ENCODE measurements at places on chromosomes 6 and 20. TPM values are rescaled to one million over a fixed set of nuclear protein-coding genes. Genes with fewer than 3 reads are reported as not detected.
A peak's percentile ranks its signal among the peaks of the same experiment; 100 is the strongest.

GRCh38 chr20:37095108-37095598 is 644 bp downstream of the RBL1 start:
- H3K27me3 ChIP-seq, result no peaks in the 10 kb centered on the region
- H3K27ac ChIP-seq, result no peak overlapping the region
- peak overlapping the region; percentile 84 for H3K4me3 ChIP-seq
- H3K36me3 ChIP-seq, result no peaks in the 10 kb centered on the region
- H3K4me1 ChIP-seq, result peaks cover 10% of the 10 kb centered on the region
- no peak for DNase-seq

Gene BMP2
- 28.8 TPM for total RNA-seq

GRCh38 chr6:68229566-68229965 is 405.5 kb upstream of the ADGRB3 start:
- H3K4me1 ChIP-seq, result no peaks in the 10 kb centered on the region
- no peak overlapping the region for H3K27ac ChIP-seq
- DNase-seq, result no peak
- no peaks in the 10 kb centered on the region for H3K36me3 ChIP-seq
- H3K27me3 ChIP-seq, result no peaks in the 10 kb centered on the region
- no peak overlapping the region for H3K4me3 ChIP-seq

Gene LAMA2
- 27.3 TPM for total RNA-seq

Gene ARMH2
- total RNA-seq, result not detected

Gene DNMT3B
- 3.0 TPM for total RNA-seq

Gene CFAP61
- total RNA-seq, result 0.80 TPM

- H3K27ac ChIP-seq, result no peak overlapping the region
- H3K4me1 ChIP-seq, result peaks cover 49% of the 10 kb centered on the region
- no peaks in the 10 kb centered on the region for H3K36me3 ChIP-seq
- H3K27me3 ChIP-seq, result no peaks in the 10 kb centered on the region
Measured at GRCh38 chr6:137235686-137236085, 16.5 kb upstream of the IFNGR1 start.

- no peak for DNase-seq
- H3K27ac ChIP-seq, result no peak overlapping the region
- H3K27me3 ChIP-seq, result no peaks in the 10 kb centered on the region
Measured at GRCh38 chr20:8210749-8211148, 78.7 kb downstream of the PLCB1 start.

DNA sequence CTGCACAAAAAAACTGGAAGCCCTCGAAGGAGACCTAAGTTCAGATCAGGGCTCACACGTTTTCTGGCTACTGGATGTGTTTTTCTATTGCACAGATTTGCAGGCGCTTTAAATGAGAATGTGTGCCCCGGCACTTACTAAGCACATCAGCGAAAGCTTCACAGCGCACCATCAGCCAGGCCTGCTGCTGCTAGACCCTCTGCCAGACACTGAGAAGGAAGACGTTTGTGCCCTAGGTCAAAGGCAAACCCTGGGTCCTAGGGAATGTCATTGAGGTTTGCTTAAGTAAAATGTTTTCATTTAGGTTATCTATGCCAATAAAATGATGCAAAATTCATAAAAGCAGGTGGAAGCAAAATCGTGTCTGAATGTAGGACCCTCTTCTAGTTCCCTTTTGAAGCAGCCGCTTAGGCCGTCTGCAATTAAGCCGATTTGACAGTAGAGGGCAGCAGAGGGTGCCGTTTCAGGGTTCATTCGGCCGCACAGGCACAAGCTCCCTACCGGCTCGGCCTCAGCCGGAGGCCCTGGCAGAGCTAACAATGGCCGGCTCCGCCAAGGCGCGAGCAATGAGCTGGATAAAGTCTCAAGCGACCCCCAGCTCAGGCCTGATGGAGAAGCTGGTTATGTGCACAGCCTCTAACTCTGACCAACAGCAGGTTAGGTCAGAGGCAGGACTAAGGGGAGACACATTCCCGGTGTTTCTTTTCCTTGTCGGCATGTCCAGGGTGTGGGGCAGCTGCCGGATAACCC is 107.2 kb upstream of the FOXA2 start:
- H3K36me3 ChIP-seq, result no peaks in the 10 kb centered on the region
- peaks cover 8% of the 10 kb centered on the region for H3K4me1 ChIP-seq
- H3K27ac ChIP-seq, result no peak overlapping the region
- no peak overlapping the region for H3K4me3 ChIP-seq
- H3K27me3 ChIP-seq, result peaks cover 6% of the 10 kb centered on the region

DNA sequence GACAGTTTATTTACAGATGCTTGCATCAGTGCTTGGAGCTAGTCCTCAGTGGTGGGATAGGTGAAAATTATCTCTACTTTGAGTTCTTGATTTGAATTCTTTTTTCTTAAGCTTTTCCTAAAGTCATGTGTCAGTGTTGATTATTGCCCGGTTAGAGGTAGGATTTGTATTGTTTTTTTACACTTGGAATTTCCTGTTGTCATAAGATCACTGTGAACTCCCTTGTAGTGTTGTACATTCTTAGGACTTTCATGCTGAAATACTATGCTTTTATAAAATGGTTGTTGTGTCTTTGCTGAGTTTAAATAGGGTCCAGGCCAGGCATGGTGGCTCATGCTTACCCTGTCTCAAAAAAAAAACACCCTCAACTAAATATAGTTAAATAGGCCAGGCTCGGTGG is 20.3 kb downstream of the ASXL1 start:
- H3K27me3 ChIP-seq, result no peaks in the 10 kb centered on the region
- no peaks in the 10 kb centered on the region for H3K4me1 ChIP-seq
- H3K36me3 ChIP-seq, result peaks cover 23% of the 10 kb centered on the region
- DNase-seq, result no peak
- no peak overlapping the region for H3K27ac ChIP-seq

Gene IL17F
- not detected for total RNA-seq

GRCh38 chr6:165889636-165890403 is 226.8 kb upstream of the PDE10A start:
- H3K27ac ChIP-seq, result no peak overlapping the region
- H3K27me3 ChIP-seq, result peaks cover 3% of the 10 kb centered on the region
- no peak overlapping the region for H3K4me3 ChIP-seq
- H3K4me1 ChIP-seq, result no peaks in the 10 kb centered on the region
- no peak for DNase-seq
- no peaks in the 10 kb centered on the region for H3K36me3 ChIP-seq

DNA sequence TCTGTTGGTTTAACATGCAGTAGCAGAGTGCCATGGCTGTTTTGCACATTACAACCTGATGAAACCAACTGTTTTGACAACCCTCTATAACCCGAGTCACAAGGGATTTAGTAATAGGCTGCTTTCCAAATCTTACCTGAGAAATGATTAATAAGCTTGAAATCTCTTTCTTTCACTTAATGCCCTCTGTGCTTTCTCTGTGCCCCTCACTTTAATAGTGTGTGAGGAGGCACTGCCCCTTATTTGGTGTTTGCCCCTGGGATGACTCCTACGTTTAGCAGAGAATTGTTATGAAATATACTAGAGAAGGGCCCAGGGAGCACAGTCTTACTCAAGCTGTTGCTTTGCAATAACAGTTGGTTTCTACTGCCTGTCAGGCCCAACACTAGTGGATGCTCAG is 31.0 kb upstream of the PTCHD4 start:
- no peak overlapping the region for H3K27ac ChIP-seq
- no peaks in the 10 kb centered on the region for H3K36me3 ChIP-seq
- no peaks in the 10 kb centered on the region for H3K27me3 ChIP-seq
- H3K4me1 ChIP-seq, result no peaks in the 10 kb centered on the region
- DNase-seq, result no peak

DNA sequence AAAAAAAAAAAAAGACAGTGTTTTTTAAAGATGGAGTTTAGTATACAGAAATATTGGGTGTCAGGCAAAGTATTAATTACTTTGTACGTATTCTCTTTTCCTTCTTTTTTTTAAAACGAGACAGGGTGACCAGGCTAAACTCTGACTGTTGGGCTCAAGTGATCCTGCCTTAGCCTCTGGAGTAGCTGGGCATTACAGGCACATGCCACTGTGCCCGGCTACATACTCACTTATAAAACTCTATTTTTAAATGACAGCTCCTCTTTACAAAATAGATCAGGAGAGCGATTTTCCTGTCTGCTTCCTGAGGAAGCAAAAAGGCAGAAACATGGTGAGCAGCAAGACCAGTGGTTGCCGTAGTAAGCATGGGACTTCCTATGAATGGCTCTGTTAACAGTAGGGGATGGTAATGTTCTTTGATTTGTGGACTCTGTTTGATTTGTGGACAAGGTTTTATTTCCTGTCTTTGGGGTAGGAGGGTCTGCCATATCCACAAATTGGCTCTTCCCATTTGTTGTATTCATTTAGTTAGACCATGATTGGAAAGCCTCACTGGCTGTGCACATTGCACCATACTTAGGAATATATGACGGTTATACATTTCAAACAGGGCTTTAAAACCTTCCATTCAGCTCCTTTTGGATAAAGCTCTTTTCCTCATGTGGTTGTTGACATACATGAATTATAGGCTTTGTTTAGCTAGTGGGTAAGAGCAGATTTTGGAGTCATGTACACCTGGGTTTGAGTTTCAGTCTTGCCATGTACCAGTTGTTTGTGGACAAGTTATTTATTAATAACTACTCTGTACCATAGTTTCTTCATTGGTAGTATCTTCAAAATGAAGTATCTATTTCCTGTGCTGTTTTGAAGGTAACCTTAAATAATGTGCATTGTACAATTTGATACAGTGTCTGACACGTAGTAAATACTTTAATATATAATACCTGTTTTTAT is 45.1 kb downstream of the PTPRA start:
- H3K36me3 ChIP-seq, result peaks cover under 1% of the 10 kb centered on the region
- H3K27ac ChIP-seq, result no peak overlapping the region
- no peak overlapping the region for H3K4me3 ChIP-seq
- no peaks in the 10 kb centered on the region for H3K4me1 ChIP-seq
- no peaks in the 10 kb centered on the region for H3K27me3 ChIP-seq

Gene KIAA0408
- 1.4 TPM for total RNA-seq

- peaks cover 19% of the 10 kb centered on the region for H3K4me1 ChIP-seq
- H3K4me3 ChIP-seq, result no peak overlapping the region
- peaks cover 15% of the 10 kb centered on the region for H3K27me3 ChIP-seq
- DNase-seq, result no peak
- H3K27ac ChIP-seq, result no peak overlapping the region
Measured at GRCh38 chr20:43662943-43663655, 3.8 kb upstream of the MYBL2 start.

- DNase-seq, result no peak
- H3K4me3 ChIP-seq, result no peak overlapping the region
- no peaks in the 10 kb centered on the region for H3K4me1 ChIP-seq
- no peaks in the 10 kb centered on the region for H3K27me3 ChIP-seq
- no peak overlapping the region for H3K27ac ChIP-seq
- H3K36me3 ChIP-seq, result no peaks in the 10 kb centered on the region
Measured at GRCh38 chr6:153958860-153959259, 80.2 kb upstream of the OPRM1 start.

GRCh38 chr6:142902636-142903053 is 42.3 kb downstream of the HIVEP2 start:
- no peak overlapping the region for H3K27ac ChIP-seq
- no peaks in the 10 kb centered on the region for H3K36me3 ChIP-seq
- no peaks in the 10 kb centered on the region for H3K27me3 ChIP-seq
- no peak overlapping the region for H3K4me3 ChIP-seq
- peak; percentile 73 for DNase-seq
- H3K4me1 ChIP-seq, result peaks cover 7% of the 10 kb centered on the region

DNA sequence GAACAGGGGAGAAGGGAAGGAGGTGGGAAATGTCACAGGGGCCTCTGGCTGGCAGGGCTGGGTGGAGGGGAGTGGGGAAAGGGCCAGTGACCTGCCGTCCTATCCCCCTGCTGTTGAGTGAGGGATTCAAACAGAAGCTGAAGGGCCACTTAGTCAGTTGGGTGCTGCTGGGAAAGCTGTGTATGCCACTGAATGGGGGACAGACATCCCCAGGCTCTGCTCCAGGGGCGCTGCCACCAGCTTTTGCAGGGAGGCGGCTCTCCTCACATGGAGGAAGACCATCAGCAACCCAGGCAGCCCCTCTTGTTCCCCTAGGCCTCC is 50.0 kb downstream of the MDGA1 start:
- peaks cover 21% of the 10 kb centered on the region for H3K27me3 ChIP-seq
- peaks cover 9% of the 10 kb centered on the region for H3K4me1 ChIP-seq
- no peaks in the 10 kb centered on the region for H3K36me3 ChIP-seq
- H3K4me3 ChIP-seq, result no peak overlapping the region
- no peak for DNase-seq

DNA sequence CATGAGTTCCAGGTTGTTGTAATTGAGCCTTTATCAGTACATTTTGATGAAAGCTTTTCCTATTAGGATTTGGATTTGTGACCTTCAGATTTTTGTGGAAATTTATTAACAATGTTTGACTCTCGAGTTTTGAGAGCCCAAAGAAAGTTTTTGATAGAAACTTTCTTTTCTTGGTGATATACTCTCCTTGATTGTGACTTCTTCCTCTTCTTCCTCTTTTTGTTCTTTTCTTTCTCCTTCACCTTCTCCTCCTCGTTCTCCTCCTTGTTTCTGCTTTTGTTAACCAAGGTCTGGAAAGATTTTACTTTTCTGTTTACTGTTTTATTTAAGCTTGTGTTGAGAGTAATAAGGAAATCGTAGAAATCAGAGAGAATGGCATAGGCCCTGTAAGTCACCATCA is 182.4 kb downstream of the TRIM27 start:
- H3K4me3 ChIP-seq, result no peak overlapping the region
- DNase-seq, result no peak
- H3K27ac ChIP-seq, result no peak overlapping the region
- H3K4me1 ChIP-seq, result no peaks in the 10 kb centered on the region
- no peaks in the 10 kb centered on the region for H3K36me3 ChIP-seq

- H3K4me3 ChIP-seq, result no peak overlapping the region
- H3K27me3 ChIP-seq, result no peaks in the 10 kb centered on the region
- no peak for DNase-seq
- no peaks in the 10 kb centered on the region for H3K36me3 ChIP-seq
Measured at GRCh38 chr6:139380611-139381010, 6.2 kb upstream of the CITED2 start.

Gene E2F1
- total RNA-seq, result 4.9 TPM

DNA sequence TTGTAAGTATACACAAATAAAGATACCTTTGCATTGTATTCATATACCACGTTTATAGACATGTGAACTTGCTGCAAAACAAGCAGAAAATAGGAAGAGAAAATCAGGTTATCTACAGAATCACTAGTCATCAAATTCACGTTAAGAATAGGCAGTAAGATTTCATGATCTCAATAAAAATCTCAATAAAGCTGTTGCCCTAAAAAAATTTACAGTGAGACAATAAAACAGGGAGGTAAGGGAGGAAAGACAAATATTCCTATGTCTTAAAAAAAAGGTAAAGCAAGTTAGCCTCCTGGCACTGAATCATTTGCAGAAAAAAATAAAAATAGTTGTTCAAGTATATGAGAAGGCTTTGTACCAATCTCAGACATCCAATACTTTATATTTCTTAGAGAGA is 44.1 kb downstream of the GPX5 start:
- H3K4me1 ChIP-seq, result no peaks in the 10 kb centered on the region
- no peak overlapping the region for H3K27ac ChIP-seq
- no peak overlapping the region for H3K4me3 ChIP-seq
- no peaks in the 10 kb centered on the region for H3K36me3 ChIP-seq
- peaks cover 17% of the 10 kb centered on the region for H3K27me3 ChIP-seq

Gene SLC35B2
- total RNA-seq, result 38.5 TPM

Data from suprapubic skin (tissue), 4 donors.